ENCODE measurements at places on chromosomes 5 and 9.

- H3K27me3 ChIP-seq: peaks cover 54% of the 10 kb centered on the region
- no peak overlapping the region for H3K27ac ChIP-seq
- no peaks in the 10 kb centered on the region for H3K4me1 ChIP-seq
- no peak for DNase-seq
- H3K4me3 ChIP-seq: no peak overlapping the region
Measured at GRCh38 chr9:91503673-91504081, 80.0 kb upstream of the NFIL3 start.

- peaks cover 5% of the 10 kb centered on the region for H3K4me1 ChIP-seq
- H3K27ac ChIP-seq: peak overlapping the region; percentile 53
- no peak overlapping the region for H3K4me3 ChIP-seq
Measured at GRCh38 chr9:105296877-105297287, 52.4 kb downstream of the SLC44A1 start.

DNA sequence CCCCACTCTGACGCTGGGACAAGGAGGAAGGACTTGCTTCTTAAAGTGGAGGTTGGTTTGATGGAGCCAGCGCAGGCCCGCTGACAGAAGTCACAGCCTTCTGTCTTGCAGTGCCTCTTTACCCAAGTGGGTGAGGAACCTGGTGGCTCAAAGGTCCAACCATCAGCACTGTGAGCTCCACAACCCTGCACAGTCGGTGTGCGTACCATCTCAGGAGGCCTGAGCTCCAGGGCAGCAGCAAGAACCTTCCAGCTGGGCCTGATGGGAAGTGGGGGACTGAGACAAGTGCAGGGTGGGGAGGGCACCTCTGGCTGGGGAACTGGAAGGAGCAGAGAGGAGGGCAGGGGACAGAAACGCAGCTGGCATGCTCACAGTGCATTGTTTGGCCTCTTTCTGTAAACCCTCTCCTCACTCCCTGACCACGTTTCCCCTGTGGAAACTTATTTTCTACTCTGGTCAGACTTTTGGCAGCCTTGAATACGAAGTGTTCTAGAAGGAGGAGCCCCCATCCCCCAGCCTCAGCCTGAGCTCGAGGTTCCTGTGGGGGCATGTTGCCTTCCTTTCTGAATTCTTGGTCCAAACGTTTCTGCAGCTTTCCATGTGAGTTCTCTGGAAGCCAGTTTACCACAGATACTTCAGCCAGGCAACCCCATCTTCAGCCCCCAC is 178.5 kb upstream of the PITX1 start:
- H3K27me3 ChIP-seq: peaks cover 53% of the 10 kb centered on the region
- no peaks in the 10 kb centered on the region for H3K36me3 ChIP-seq
- no peaks in the 10 kb centered on the region for H3K4me1 ChIP-seq
- DNase-seq: no peak

DNA sequence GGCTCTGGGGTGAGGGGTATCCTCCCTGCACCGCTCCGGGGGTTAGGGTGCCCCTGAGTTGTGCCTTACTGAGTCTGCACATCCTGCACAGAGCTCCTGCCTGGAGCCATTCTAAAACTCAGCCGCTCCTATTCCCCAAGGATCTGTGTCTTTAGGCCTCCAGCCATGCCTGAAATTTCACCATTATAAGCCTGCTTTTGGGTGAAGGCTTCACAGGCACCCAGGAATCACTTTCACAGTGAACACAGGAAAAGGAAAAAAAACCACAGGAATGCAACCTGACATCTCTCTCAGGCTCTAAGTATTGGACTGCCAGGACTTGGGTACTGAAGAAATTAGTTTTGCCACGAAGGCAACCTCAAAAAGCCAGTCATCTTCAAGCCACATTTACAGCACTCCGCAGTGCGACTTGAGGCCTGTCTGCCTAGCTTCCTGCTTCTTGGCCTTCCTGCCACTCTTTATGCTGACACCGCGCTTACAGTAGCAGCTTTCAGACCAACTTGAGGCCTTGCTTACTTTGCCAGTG is 30.9 kb downstream of the GALNT10 start:
- peak overlapping the region; percentile 96 for H3K27ac ChIP-seq
- peaks cover 17% of the 10 kb centered on the region for H3K36me3 ChIP-seq
- peaks cover 57% of the 10 kb centered on the region for H3K4me1 ChIP-seq
- no peaks in the 10 kb centered on the region for H3K27me3 ChIP-seq
- DNase-seq: no peak

DNA sequence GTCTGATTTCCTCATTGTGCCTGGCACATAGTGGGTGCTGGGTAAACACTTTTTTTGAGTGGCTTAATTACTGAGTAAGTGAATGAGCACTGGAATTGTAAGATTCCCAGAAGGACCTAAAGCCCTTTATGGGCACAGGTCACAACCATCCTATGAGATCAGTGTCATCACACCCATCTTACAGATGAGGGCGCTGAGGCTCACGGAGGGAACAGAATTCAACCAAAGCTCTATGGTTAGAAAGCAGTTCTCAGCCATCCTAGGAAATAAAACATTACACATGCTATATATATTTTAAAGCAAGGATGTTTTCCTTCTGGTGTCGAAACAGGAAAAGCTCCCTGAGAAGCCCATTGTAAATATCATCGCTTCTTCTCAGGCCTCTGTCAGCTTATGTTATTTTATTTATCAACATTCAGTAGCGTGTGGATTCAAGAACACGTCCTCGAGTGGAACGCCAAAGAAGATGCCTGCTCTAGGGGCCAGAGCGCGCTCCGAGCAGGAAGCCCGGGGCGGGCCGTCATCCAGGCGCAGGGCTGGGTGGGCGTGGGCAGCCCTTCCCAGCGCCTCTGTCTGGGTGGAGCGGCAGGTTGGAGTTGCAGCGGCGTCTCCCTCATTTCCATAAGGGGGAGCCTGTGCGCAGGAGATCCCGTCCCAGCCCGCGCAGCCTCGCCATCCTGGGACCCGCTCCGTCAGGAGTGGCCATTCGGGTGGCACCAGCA is 155.8 kb upstream of the SMIM23 start:
- H3K27ac ChIP-seq: no peak overlapping the region
- no peak for DNase-seq
- no peak overlapping the region for H3K4me3 ChIP-seq
- peaks cover 51% of the 10 kb centered on the region for H3K27me3 ChIP-seq
- H3K36me3 ChIP-seq: no peaks in the 10 kb centered on the region

DNA sequence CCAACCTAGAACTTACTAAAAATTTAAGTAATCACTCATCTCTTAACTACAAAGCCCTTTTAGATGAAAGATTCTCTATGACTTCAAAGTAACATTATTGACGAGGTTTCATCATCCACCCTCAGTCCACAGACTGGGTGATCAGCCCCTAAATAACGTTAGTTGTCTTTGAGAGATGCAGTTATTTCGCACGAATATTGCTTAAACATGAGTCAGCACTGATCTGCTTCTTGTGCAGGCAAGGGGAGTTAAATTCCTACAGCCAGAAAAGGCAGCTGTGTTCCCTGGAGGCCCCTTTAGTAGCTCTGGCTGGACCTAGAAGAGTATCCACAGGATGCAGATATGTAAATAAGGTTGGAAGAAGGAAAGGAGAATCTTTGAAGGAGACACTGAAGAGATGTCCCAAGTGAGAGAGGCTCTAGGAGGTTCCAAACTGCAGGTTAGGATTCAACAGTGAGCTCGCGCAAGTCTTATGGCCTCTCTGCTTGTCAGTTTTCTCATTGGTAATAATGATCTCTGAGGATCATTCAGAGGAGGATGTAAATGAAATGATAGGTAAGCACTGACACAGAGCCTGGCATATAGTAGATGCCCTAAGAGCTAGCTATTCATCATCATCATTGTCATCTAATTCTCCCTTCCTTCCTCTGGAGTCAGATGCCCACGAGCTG is 122.2 kb upstream of the MAN2A1 start:
- no peak overlapping the region for H3K4me3 ChIP-seq
- H3K27me3 ChIP-seq: peaks cover 21% of the 10 kb centered on the region

GRCh38 chr9:110058304-110058953 is 149.5 kb downstream of the C9orf152 start:
- H3K4me1 ChIP-seq: no peaks in the 10 kb centered on the region
- H3K36me3 ChIP-seq: no peaks in the 10 kb centered on the region
- H3K4me3 ChIP-seq: no peak overlapping the region
- no peak for DNase-seq

GRCh38 chr9:92507496-92507895 is 25.2 kb upstream of the ASPN start:
- no peak overlapping the region for H3K27ac ChIP-seq
- H3K4me1 ChIP-seq: peaks cover 7% of the 10 kb centered on the region
- no peaks in the 10 kb centered on the region for H3K27me3 ChIP-seq
- no peak for DNase-seq
- H3K4me3 ChIP-seq: no peak overlapping the region

- no peaks in the 10 kb centered on the region for H3K27me3 ChIP-seq
- H3K36me3 ChIP-seq: no peaks in the 10 kb centered on the region
- H3K27ac ChIP-seq: no peak overlapping the region
- no peak overlapping the region for H3K4me3 ChIP-seq
- no peaks in the 10 kb centered on the region for H3K4me1 ChIP-seq
Measured at GRCh38 chr5:59660737-59661136, 232.8 kb downstream of the PDE4D start.

DNA sequence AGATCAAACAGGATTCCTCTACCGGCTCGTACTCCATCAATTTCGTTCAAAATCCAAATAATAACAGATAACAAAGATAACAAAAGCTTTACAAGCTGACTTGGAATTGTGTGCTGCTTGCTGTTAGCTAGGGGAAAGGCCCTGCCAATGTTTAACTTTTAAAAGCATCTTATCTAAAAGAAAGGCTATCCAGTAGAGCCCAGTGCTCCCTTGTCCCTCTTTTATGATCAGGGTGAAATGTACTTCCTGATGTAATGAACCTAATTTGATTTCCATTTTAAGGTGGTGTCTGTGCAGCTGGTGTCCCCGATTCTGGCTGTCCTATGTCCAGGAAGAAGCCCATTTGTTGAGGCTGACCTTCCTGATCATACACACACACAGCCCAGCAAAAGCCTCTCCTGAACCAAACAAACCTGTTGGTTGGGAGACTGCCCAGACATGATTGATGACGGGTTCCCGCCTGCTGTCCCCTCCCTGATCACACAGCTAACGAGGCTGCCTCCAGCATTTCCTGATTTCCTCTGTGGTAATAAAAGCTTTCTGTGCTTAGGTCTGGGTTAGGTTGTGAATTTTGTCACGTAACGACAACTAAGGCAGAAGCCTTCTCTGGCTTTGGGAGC is 54.1 kb downstream of the PWWP2A start:
- H3K36me3 ChIP-seq: peaks cover 24% of the 10 kb centered on the region
- H3K4me1 ChIP-seq: peaks cover 5% of the 10 kb centered on the region
- no peak for DNase-seq
- H3K27me3 ChIP-seq: no peaks in the 10 kb centered on the region
- no peak overlapping the region for H3K4me3 ChIP-seq

DNA sequence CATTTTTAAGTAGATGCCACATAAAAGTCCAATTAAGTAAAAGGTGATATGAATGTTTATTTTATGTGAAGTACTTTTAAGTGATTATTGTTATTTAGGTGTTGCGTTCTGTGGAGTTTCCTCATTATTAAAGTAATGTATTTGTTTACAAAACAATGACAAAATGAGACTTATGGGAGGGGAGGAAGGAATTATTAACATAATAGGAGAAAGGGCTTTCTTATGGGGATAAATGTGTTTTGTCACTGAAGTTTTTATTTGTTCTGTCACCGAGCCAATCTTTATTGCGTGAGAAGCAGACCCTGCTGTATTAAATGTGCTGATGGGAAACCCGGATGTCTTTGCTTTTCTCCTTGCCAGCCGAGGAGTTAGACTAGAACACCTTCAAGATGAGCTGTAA is 44.5 kb downstream of the TRIO start:
- H3K4me3 ChIP-seq: no peak overlapping the region
- H3K27me3 ChIP-seq: peaks cover 8% of the 10 kb centered on the region
- no peak for DNase-seq
- no peaks in the 10 kb centered on the region for H3K4me1 ChIP-seq
- H3K36me3 ChIP-seq: no peaks in the 10 kb centered on the region
- H3K27ac ChIP-seq: no peak overlapping the region

DNA sequence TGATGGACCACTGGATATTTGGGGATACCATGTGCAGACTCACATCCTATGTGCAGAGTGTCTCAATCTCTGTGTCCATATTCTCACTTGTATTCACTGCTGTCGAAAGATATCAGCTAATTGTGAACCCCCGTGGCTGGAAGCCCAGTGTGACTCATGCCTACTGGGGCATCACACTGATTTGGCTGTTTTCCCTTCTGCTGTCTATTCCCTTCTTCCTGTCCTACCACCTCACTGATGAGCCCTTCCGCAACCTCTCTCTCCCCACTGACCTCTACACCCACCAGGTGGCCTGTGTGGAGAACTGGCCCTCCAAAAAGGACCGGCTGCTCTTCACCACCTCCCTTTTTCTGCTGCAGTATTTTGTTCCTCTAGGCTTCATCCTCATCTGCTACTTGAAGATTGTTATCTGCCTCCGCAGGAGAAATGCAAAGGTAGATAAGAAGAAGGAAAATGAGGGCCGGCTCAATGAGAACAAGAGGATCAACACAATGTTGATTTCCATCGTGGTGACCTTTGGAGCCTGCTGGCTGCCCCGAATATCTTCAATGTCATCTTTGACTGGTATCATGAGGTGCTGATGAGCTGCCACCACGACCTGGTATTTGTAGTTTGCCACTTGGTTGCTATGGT is 54.5 kb upstream of the HNRNPA0 start:
- H3K27me3 ChIP-seq: no peaks in the 10 kb centered on the region
- H3K36me3 ChIP-seq: no peaks in the 10 kb centered on the region
- no peak for DNase-seq
- no peak overlapping the region for H3K4me3 ChIP-seq
- H3K4me1 ChIP-seq: no peaks in the 10 kb centered on the region

- peaks cover 10% of the 10 kb centered on the region for H3K27me3 ChIP-seq
- DNase-seq: no peak
- H3K27ac ChIP-seq: no peak overlapping the region
Measured at GRCh38 chr5:34552686-34553085, 103.4 kb upstream of the RAI14 start.

DNA sequence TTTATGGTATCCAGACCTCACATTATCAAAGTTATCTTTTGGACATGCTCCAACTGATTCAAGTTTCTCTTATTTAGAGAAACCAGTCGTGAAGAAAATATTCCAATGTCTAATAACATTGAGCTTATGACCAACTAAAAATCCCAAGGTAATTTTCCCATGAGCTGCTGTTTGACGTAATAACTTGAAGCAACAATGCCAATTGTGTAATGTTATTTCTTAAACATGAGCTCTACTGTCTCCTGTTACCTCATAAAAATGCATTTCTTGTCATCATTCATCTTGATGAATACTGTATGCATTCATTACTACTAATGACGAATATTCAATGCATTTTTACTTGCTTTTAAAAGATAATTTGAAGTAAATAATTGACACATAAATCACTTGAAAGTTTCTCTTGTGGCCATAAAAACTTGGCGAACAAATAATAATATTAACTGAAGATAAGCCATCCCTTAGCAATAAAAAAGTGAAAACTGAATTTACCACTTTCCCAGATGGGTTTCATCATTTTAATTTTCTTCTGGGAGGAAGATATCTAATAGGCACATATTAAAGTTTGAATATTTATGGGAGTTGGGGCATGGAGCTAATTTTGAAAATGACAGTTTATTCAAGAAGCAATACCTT is 424 bp upstream of the MARCOL start:
- no peak overlapping the region for H3K4me3 ChIP-seq
- no peaks in the 10 kb centered on the region for H3K36me3 ChIP-seq
- no peaks in the 10 kb centered on the region for H3K4me1 ChIP-seq
- peaks cover 11% of the 10 kb centered on the region for H3K27me3 ChIP-seq

Data from central memory CD8-positive, alpha-beta T cell (primary cell).